ENCODE measurements at places on chromosomes 12 and 14.

DNA sequence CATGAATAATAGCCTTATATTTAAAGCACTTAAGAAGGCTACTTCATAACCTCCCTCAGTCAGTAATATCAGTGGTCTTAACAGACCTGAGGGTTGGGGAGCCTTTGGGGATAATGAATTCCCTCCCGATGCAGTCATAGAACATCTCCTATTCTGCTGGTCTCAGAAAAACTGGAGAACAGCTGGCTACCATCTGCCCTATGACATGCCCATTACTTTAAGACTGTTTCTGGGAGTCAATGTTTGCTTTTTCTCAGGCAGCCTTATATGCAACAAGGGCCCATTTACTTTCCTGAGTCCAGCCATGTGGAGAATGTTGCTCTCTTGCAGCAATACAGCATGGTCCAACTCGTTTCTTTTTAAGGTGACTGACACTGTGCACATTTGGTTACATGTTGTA lies 161.7 kb upstream of the PARP11 start:
- peak; percentile 59 for DNase-seq

GRCh38 chr14:56963381-56963780 lies 153.1 kb upstream of the OTX2 start:
- DNase-seq = no peak

DNA sequence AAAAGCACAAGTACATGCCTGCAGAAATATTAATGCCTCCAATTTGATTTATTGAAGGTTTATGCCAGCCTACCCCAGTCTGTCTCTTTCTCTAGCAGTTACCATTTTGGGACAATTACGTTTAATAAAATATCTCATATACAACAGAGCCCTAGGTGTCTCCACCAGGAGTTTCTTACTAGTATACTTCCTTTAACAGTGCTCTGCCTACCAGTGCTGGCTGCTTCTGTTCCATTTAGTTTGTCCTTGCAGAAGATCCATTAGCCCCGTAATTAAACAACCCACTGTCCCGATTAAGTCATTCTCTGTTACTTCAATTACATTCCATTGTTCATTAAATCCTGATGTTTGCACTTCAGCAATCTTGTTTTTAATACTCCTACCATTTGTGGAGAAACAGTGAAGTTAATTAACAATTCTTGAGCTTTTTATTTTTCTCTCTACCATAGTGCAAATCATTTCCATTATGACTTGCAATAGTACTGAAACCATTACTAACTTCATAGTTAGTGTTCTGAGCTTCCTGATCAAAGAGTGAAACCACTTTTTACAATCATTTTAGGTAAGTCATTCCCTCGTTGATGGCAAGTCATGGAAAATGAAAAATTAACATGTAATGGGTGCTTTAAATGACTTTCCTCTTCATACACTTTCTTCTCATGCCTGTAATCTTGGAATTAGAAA lies 121.1 kb downstream of the PLXNC1 start:
- DNase-seq = no peak

- DNase-seq = no peak
These were observed 56.6 kb downstream of the DRAM1 start for GRCh38 chr12:101933866-101934514.

GRCh38 chr12:91194500-91194899 lies 11.9 kb upstream of the DCN start:
- no peak for DNase-seq

DNA sequence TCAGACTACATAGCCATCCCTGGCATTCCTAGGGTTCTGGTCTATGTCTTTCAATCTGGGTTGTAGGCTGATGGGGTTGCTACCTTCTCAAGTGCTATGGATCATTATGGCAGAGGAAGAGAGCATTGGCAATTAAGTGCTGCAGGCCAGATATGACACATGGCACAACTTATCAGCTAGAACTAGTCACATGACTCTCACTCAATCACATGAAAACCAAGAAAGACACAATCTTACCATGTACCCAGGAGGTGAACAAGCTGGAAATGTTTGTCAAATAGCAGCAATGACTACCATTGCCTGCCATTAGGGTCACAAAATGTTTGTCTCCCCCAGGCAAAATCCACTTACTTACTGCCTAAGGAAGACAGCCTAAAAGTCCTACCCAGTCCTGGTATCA lies 80.4 kb downstream of the GALNT8 start:
- DNase-seq = no peak

DNA sequence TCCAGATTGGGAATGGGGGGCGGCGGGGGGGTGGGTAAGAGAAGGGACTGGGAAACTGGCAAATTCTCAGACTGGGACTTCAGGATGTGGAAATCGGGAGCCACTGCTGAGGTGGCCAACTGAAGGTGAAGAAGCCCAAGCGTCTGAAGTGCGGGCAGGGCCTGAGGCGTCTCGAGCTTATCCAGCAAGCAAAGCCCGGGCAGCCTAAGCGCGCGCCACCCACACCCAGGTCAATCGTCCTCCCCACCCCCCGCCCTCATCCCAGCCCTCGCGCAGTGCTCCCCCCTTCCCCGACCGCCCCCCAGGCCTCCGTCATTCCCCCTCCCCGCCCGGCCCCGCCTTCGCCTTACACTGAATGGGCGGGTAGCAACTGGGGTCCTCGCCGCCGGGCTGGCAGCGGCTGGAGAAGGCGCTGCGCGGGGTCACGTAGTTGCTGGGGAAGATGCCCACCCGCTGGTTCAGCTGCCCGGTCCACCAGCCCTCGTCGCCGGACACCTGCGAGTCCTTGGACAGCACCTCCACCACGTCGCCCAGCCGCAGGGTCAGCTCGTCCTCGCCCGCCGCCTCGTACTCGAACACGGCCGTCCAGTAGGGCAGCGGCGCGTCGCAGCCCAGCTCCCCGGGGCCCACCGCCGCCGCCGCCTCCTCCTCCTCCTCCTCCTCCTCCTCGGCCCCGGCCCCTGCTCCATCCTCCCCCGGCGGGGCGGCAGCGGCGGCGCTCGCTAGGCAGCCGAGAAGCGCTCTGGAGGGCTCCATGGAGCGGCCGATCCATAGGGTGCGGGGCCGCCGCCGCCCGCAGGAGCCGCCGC lies 693 bp downstream of the MAP3K9 start:
- DNase-seq = no peak

- peak; percentile 41 for DNase-seq
These were observed 63.4 kb downstream of the ANO4 start for GRCh38 chr12:100857971-100858370.

DNA sequence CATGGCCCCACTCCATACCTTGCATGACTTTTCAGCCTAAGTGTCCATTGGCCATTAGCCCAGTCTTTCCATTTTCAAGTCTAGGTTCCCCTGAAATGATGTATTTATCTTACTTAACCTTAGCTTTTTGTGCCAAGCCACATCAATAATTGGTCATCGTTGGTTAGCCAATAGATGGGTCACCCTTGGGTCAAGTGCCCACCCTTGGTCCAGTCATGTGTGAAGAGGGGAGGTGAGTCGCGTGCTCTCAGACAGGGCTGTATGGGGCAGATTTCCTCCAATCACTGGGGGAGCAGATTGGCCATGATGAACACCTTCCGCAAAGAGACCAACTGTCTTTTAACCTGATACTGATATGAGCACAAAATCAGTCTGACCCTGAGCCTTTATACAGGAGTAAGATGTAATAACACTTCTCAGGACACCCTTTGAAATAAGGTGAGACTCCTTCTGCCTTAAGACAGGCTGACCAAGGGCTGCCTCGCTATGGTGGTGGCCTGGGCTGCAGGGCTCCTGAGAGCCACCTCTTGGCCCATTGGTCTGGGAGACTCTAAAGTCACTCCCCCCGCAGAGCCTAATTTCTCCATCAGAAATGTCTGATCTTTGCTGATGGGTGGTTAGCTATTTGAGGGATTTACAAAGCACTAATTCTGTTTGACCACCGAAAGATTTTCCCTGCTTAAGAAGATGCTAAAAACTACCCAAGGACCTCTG lies 143.2 kb downstream of the ZFP36L1 start:
- DNase-seq = peak; percentile 92

GRCh38 chr12:123261196-123261595 lies 10.5 kb downstream of the CDK2AP1 start:
- DNase-seq = no peak

DNA sequence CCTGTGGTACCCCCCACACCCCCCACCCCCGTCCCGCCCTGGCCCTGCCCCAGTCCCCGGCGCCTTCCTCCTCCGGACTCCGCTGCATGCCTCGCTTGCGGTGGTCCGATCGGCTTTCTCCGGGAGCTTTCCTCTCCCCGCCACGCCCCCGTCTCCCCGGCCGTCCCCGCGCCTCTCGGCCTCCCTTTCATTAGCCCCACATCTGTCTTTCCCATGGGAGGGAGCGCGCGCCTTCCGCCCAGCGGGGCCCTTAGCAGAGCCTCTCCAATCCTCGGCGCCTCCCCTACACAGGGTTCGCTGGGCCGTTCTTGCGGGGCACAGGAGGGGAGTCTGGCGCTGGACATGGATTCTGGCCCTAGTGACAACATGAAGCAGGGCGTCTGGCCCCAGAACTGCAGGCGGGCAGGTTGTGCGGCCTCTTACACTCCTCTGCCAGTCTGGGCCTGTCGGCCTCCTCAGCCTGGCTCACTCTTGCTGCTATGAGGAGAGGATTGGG lies 1.5 kb upstream of the EFS start:
- DNase-seq = no peak

DNA sequence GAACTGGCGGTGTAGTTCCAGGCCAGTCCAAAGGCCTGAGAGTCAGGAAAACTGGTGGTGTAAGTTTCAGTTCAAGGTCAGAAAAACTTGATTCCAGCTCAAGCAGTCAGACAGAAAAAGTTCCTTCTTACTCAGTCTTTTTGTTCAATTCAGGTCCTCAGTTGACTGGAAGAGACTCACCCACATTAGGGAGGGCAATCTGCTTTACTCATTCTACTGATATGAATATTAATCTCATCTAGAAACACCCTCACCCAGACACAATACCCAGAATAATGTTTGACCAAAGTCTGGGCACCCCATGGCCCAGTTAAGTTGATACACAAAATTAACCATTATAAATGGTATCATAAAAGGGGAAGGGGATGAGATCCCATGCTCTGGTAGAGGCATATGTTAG lies 50.1 kb upstream of the LTA4H start:
- DNase-seq = no peak
